ENCODE measurements at places on chromosomes 3 and 15. TPM values are rescaled to one million over a fixed set of nuclear protein-coding genes. Genes with fewer than 3 reads are reported as not detected.

Gene SCN5A
- 4.7 TPM for total RNA-seq

Gene WDR93
- 1.8 TPM for total RNA-seq

Gene VIPR1
- 23.9 TPM for total RNA-seq

Gene EIF2A
- 96.4 TPM for total RNA-seq

Gene PRR20G
- total RNA-seq: not detected

Gene GOLGA8T
- not detected for total RNA-seq

Gene CFAP44
- total RNA-seq: 9.1 TPM

Gene SATB1
- 28.7 TPM for total RNA-seq

Gene LRRIQ4
- total RNA-seq: 1.3 TPM

Gene KLHL40
- total RNA-seq: not detected

Gene BBS4
- total RNA-seq: 10.8 TPM

Gene GPR27
- total RNA-seq: not detected

Gene ACKR4
- total RNA-seq: not detected

Gene CAMP
- not detected for total RNA-seq

Gene PPP1R14D
- 0.55 TPM for total RNA-seq

Gene ADIPOQ
- total RNA-seq: not detected

Gene ZKSCAN7
- total RNA-seq: 0.83 TPM

Gene CTDSPL2
- 55.0 TPM for total RNA-seq

Gene B3GALNT1
- total RNA-seq: 17.3 TPM

Gene ZIC4
- not detected for total RNA-seq

Gene RNF7
- 82.2 TPM for total RNA-seq

Gene EPHA3
- total RNA-seq: not detected

Gene RASGRP1
- 0.39 TPM for total RNA-seq

Gene CPNE9
- not detected for total RNA-seq

Gene AQP9
- not detected for total RNA-seq

Gene SLC12A6
- total RNA-seq: 28.3 TPM

Gene THAP10
- 5.5 TPM for total RNA-seq

Gene SNX33
- total RNA-seq: 27.8 TPM

Gene SNURF
- total RNA-seq: 8.7 TPM

Gene SOX14
- not detected for total RNA-seq

Gene CCDC39
- not detected for total RNA-seq

Gene SLC28A1
- 0.70 TPM for total RNA-seq

Gene SLC51A
- total RNA-seq: 10.3 TPM

Gene CPLX3
- not detected for total RNA-seq

Gene CEP152
- 19.2 TPM for total RNA-seq

Gene GMNC
- total RNA-seq: not detected

Gene ROPN1
- not detected for total RNA-seq

Gene EDC3
- total RNA-seq: 46.3 TPM

Gene ANKDD1A
- total RNA-seq: 14.2 TPM

Gene LRRC2
- total RNA-seq: 0.08 TPM

Gene CISH
- total RNA-seq: 2.7 TPM

Gene RETNLB
- total RNA-seq: not detected

Gene ITGB5
- 287 TPM for total RNA-seq

Gene NPAP1
- total RNA-seq: not detected

Gene STRC
- total RNA-seq: 0.59 TPM

Gene ZNF502
- total RNA-seq: 2.8 TPM

Gene ITGA11
- total RNA-seq: 0.18 TPM

Gene KNG1
- not detected for total RNA-seq

Gene MEX3B
- total RNA-seq: not detected

Measured in PC-9 (cell line).